ENCODE measurements at places on chromosomes 13 and 19.
A peak's percentile ranks its signal among the peaks of the same experiment; 100 is the strongest.

DNA sequence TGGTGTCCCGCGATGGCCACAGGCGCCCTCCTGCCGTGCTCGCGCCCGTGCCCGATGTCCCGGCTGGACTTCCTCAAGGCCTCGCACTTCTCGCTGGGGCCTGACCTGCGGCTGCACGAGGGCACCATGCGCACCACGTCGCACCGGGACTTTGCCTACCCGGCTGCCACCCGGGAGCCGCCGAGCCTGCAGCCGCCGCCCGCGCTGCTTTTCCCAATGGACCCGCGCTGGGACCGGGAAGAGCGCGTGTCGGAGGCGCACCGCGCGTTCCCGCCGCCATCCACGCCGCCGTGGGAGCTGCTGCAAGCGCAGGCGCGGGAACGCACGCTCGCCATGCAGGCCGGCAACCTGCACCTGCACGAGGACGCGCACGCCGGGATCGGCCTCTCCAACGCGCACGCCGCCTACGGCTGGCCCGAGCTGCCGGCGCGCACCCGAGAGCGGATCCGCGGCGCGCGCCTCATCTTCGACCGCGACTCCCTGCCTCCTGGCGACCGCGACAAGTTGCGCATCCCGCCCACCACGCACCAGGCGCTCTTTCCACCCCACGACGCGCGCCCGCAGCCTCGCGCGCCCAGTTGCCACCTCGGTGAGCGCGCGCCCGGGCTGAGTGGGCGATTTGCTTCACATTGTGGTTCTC is 12.1 kb upstream of the PEX11G start:
- DNase-seq, result no peak

DNA sequence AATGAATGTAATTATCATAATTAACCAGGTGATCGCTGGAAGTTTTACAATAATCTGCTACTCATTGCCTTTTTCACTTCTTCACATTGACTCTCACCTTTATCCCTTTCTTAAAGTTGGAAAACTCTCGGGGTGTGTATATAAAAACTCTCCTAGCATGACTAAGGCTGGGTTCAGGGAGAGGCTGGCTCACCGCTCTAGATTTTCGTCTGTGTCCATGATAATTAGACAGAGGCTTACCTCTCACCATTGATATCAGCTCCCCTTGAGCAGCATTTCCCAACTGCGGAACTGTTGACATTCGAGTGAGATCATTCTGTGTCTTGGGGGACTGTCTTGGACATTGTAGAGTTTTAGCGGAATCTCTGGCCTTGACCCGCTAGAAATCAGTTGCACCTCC is 39.4 kb downstream of the NFIX start:
- DNase-seq, result no peak

GRCh38 chr19:10846500-10847202 is 1.6 kb upstream of the C19orf38 start:
- DNase-seq, result no peak

GRCh38 chr13:42377640-42378382 is 105.9 kb downstream of the AKAP11 start:
- peak; percentile 64 for DNase-seq

GRCh38 chr19:47389150-47389556 is 30.2 kb downstream of the MEIS3 start:
- DNase-seq, result no peak

DNA sequence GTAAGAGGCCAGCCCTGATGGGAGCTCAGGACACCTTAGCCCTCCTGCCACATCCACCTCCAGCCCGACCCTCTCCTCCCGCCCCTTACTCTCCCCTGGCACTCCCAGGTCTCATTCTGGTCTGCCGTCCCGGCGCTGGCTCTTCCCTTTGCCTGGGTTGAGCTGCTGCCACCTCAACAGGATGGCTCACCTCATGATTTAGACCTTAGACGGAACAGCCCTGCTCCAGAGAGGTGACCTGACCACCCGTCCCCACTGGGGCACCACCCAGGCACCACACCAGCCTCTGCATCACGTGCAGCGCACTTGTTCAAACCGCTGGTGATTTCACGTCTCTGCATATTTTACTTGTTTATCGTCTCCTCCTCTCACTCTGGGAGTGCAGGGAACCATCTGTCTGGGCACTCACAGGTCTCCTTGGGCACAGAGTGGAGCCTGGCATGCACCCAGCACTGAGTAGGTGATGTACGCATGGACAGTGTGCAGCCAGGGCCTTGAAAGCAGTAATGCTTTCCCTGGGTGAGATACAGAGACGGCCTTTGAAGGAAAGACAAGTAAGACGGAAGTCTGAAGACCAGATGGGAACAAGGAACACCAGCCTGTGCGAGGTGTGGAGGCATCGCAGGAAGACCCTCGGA is 183.1 kb downstream of the KATNAL1 start:
- DNase-seq, result no peak

DNA sequence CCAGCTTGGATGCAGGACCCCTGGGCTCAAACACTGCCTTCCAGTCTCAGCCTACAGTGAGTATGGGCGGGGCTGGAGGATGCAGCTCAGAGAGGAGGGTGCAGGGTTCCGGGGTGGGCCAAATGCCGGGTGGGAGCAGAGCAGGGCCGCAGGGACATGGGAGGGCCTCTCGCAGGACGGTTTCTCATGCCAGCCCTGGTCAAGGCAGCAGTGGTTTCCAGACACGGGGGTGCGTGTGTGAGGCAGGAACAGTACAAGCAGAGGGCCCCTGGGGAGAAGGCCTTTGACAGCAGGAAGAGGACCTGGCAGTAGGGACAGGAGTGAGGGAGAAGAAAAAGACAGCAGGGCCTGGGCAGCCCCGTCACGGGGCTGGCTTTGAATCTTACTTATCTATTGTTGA is 34.1 kb downstream of the CRTC1 start:
- DNase-seq, result no peak

GRCh38 chr13:102912599-102912998 is 66.8 kb downstream of the ERCC5 start:
- no peak for DNase-seq

GRCh38 chr13:105778196-105778595 is 757.3 kb downstream of the EFNB2 start:
- DNase-seq, result no peak

DNA sequence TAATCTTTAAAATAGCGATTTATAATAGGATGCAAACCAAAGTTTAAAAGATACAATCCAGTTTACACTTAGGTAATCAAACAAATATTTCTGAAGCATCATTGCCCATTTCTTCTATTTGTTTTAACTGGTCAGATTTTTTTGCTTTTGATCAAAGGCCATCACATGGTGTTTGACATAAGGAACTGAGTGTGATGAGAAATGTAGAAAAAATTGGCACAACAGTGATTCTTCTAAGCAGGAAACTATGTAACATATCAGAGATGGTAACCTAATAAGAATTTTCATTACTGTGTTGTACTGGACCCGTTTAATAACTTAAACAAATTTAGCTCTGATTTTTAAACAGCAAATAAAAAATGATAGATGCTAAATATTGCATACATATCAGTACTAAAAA is 644.7 kb upstream of the KLF12 start:
- DNase-seq, result no peak

DNA sequence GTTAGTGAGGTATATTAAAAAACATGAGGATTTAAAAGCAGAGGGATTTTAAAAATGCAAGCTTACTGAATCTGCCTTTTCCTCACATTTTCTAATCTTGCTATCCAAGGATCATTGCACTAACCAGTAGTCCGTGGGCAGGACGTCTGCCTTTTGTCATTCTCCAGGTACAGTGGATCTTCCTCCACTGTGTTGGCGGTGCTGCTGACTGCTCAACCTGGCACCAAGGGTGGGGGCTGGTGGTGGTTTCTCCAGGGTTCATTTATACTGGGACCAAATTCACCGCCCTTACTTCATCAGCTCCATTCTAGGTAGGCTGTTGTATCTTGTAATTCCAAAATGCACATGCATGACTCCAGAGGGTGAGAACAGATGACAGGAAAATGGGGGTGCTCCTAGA is 169.3 kb downstream of the STK24 start:
- DNase-seq, result no peak

DNA sequence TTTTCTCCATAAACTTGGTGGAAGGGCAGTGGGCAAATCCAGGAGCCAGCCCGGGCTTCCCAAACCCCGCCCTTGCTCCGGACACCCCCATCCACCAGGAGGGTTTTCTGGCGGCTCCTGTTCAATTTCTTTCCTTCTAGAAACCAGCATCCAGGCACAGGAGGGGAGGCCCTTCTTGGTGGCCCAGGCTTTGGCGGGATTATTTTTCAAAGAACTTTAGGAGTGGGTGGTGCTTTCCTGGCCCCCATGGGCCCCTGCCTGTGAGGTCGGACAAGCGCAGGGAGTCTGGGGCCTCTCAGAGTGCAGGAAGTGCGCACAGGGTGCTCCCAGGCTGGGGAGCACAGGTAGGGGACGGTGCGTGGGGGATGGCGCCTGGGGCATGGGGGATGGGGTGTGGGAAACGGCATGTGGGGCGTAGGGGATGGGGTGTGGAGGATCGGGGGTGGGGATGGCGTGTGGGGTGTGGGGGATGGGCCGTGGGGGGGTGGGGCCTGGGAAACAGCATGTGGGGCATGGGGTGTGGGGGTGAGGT is 396 bp downstream of the F7 start:
- DNase-seq, result no peak

- DNase-seq, result peak; percentile 26
Measured at GRCh38 chr13:20127562-20128458, 33.0 kb downstream of the GJA3 start.

Measured in CD8-positive, alpha-beta memory T cell (primary cell).